Fibroblast of lung (primary cell): ENCODE measurements at places on chromosomes 6 and 20.

DNA sequence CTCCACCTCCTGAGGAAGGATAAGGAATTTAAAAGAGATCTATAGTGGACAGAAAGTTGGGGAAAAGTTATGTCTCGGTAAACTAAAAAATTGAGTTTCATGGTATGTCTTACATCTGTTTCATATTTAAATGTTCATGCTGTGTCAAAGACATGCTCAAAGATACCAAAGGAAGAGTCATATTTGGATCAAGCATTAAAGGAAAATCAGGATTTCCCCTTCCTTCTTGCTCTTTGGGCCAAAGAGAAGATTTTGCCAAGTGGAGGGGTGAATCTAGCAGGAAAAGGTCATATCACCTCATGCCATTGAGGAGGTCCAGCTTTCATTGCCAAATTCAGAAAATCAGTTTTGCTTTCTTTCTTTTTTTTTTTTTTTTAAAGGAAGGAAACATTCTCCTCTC, 192.4 kb downstream of the OGFRL1 start:
- DNase-seq, result no peak

- DNase-seq, result peak; percentile 65
These were observed 23.9 kb downstream of the MAP7 start for GRCh38 chr6:136526196-136526930.

DNA sequence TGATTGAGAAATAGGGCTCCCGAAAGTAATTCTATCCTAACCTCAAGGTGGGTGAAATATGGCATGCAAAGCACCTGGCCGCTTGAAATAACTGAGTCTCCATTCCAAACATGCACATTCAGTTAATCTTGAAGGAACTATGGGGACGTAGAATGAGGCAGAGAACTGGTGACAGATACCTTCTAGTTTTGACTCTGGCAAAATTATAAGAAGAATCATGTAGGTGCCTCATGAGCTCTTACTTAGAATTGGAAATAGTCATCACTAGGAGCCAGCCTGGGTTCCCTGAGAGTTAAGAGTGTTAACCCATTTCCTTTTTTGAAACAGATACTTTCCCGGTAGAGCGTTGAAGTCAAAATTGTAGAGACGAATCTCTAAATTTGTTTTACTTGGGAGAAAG, 49.3 kb downstream of the RPF2 start:
- DNase-seq, result no peak

DNA sequence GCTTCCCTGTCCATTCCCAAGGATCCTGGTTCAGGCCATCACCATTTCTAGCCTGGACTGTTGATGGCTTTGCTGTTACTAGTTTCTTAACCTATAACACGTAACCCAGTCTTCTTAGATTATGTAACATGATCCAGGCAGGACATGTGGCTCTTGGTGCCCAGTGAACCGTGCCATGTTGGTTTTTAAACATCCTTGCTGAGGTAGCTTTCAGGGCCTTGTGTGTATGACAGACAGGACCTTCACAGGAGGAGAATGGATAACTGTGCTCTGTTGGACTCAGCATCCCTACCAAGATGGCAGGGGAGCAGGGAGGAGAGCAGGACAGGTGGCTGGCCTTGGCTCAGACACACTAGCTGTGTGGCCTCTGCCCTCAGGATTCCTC, 46.8 kb downstream of the PANK2 start:
- DNase-seq, result no peak

GRCh38 chr20:1462001-1462400, 4.6 kb downstream of the NSFL1C start:
- DNase-seq, result no peak

GRCh38 chr6:65123521-65123920, 583.5 kb downstream of the EYS start:
- peak; percentile 80 for DNase-seq

- DNase-seq, result no peak
These were observed 258.0 kb downstream of the TFAP2A start for GRCh38 chr6:10156875-10157274.

DNA sequence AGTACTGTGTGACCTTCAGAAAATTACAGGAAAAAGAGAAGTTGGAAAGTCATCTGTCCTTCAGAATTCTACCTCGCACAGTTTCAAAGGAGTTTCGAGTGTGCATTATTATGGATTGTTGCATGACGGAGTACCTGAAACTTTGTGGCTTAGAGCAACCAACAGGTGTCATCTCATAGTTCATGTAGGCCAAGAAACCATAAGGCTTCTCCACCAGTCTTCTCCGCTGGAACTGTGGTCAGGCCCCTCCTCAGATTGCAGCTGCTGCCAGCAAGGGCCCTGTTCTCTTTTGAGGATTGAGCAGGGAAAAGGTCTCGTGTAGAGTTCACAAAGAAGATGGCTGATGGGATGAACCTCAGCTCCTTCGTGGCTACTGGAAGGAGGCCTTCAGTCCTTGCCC, 151.2 kb upstream of the THBS2 start:
- DNase-seq, result no peak
